ENCODE measurements at places on chromosomes 4 and X.

- DNase-seq = no peak
Observed at GRCh38 chr4:155795991-155796390, 37.2 kb downstream of the GUCY1B1 start.

- DNase-seq = no peak
Observed at GRCh38 chr4:165855191-165855590, 17.8 kb upstream of the TLL1 start.

DNA sequence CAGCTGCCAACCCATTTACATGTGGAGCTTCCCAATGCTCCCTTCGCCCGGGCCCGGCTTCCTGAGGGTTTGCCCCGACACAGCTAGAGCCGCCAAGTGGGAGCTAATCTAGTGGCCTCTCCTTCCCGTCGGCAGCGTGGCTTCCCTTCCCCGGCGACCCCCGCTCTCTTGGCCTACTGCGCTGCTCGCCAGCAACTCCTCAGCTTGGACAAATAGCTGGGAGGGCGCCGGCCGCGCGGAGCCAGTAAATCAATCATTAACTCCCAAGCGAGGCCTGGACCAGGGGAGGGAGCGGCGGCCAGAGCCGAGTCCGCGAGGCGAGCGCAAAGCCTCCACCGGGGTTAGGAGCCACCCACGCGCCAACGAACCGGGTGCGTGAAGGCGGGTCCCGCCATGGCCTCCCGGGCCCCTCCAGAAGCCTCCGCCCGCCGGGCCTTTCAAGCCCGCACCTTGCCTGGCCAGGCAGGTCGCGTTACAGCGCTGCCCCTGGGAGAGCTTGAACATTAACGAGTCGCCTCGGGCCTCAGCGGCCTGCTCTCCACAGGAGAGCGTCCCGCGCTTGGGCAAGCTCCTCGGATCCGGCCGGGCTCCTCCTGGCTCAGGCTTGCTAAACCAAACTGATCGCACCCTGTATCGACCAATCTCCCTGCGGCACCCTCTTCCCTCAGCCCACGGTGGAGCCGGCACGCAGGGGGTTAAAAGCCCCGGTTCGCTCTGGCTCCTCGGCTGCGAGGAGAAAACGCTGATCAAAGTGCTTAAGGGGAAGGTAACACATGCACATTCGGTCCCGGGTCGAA, 10.6 kb upstream of the BCOR start:
- DNase-seq = no peak

- DNase-seq = no peak
Observed at GRCh38 chr4:93063325-93063724, 759.6 kb downstream of the GRID2 start.

- DNase-seq = no peak
Observed at GRCh38 chrX:68894513-68895340, 65.9 kb downstream of the EFNB1 start.

- DNase-seq = no peak
Observed at GRCh38 chr4:147760695-147761094, 28.8 kb downstream of the ARHGAP10 start.

DNA sequence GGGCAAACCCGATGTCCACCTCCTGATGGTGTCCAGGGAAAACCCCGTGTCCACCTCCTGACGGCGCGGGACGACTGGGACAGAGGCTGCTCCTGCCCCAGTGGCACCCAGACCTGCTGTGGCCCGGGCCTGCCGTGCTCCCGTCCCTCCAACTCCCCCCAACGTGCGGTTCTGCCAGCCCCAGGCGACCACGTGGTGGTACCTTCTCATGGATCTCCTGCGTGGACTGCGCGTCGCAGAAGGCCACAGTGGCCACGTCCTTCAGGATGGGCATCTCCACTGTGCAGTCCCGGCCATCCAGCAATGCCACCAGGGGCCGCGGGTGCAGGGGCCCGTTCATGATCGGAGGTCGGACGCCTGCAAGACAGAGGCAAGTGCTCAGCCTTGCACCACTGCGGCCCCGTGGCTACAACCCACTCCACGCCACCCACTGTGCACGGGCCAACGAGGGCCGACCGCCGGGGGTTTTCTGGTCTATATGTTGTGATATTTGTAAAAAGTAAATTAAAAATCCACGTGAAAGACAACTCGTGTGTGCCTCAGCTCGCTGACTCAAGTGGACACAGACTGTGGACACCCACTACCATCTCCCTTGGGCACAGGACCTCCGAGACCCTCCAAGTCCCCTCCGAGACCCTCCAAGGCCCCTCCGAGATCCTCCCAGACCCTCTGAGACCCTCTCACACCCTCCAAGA, 10.8 kb downstream of the CTBP1 start:
- DNase-seq = no peak

DNA sequence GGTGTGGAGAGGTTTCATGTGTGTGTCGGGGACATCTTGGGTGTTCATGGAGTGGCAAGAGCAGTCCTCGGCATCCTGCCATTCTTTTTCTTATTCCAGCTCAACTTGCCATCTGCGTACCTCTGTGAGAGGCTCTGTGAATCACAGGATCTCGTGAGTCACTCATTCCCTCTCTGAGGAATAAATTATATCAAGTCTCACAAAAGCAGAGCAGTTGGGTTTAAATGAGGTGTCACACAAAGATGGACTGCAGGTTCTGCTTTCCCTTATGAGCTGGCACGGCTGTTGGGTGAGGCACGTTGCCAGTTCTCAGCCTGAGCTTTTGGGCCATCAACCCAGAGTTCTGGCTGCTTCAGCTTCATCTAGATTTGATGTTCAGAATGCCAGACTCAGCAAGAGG, 6.8 kb upstream of the OCIAD2 start:
- DNase-seq = no peak

DNA sequence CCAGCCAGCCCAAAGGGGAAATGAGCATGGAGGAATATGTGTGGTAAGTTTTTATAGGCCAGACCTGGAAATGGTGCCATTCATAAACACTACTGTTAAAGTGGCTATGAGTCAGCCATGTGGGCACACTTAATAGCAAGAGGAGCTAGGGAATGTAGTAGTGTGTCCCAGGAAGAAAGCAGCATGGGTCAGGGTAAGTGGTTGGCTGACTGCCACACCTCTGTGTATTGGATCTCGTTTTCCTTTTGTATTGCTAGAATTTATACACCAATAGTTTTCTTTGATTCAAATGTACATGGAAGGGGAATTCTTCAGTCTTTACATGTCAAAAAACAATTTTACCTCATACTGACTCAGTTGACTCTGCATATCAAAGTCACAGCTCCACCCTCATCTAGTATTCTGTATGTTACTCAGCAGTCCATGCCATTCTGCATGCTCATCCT, 22.9 kb upstream of the SGMS2 start:
- DNase-seq = no peak

DNA sequence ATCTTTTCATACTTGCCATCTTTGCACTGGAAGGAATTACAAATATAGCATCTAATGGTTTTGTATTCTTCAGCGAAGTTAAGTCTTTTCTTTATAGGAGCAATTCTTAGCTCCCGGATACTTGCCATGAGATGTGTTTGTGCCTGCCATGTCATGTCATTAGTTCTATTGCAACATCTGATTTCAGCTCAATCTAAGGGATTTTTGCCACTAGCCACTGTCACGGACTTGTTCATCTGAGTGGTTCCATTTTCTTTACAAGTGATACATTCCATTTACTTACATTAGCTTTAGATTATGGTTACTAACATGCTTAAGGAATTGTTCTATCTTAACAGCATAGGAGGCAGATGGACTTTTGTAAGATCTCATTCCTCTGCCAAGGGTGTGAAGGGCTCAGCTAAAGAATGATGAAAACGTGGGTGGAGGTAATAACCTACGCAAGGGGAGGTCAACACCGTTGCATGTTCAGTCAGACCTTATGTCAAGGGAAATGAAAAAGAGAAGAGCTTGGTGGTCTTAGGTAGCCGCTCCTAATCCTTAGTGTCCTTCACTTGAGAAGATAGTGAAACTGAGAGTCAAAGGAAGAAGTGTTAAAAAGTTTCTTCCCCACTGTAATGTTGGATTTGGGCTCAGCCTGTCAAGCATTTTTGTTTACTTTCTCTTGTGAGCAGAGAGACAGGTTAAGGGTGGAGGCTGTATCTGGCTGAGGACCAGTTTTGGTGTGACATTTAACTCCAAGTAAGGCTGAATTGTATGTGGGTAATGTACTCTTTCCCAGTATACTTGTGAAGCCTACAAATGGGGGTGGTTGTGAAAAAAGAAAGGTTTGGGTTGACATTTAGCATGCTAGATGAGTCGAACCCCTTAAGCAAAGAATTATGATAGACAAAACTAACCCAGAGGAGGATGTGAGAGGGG, 3.6 kb upstream of the KLHL2 start:
- DNase-seq = no peak

DNA sequence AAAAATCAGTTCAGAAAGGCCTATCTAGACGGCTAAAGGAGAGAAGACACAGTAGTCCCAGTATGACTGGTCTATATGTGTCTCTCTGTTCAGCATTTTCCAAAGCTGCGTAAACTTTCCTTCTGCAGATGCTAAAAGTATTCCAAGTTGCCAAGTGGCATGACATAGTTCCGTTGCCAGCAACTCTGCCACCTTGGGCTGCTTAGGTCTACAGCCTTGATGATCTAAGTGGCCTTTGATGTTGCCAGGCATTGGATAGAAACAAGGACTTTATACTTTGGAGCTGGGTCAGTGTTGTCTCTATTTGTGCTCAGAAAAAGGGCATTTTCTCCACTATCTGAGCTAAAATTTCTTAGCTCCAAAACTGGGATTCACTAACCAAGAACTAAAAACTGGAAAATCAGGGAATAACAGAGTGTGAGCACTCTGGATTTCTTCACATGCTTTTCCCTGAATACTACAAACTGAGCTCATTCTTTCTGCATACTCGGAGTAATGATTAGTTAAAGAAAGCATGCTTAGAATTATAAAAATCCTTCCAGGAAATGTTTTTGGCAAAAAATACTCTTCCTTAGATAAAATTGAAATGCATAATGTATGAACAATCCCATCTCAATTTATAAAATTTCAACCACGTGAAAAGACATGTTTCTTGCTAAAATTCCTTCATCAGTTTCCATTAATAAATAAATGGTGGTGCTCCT, 191.4 kb downstream of the ADAMTS3 start:
- DNase-seq = no peak

- DNase-seq = no peak
Observed at GRCh38 chr4:102678107-102678506, 82.7 kb downstream of the MANBA start.

DNA sequence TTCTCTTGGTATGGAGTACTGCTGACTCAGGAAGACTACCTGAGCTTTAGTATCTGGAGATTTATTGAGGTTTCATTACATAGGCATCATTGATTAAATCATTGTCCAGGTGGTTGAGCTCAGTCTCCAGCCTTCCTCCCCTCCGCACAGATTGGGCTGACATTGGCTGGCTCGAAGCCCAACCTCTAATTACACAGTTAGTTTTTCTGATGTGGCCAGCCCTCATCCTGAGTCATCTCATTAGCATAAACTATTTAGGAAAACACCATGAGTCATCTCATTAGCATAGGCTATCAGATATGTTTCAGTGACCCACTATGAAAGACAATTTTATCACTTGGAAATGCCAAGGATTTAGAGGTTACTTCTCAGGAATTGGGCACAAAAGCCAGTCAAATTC, 93.9 kb upstream of the ANKRD50 start:
- DNase-seq = no peak

DNA sequence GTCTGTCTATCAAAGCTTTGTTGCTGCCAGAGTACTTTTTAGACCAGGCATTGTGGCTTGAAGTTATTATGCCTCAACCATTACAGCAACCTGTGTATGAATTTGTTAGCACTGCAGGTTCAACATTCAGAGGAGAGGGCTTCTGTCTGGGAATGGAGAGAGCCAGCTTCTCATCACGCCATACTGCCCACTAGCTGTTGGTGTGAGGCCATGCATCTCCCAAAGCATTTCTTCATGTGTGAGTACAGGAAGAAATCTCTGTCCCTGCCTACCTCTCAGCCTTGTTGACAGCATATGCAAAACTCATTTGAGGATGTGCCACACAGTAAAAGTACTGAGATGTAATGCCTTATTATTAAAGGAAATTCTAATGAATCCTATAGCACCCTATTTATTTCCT, 76.9 kb upstream of the PPARGC1A start:
- DNase-seq = no peak

DNA sequence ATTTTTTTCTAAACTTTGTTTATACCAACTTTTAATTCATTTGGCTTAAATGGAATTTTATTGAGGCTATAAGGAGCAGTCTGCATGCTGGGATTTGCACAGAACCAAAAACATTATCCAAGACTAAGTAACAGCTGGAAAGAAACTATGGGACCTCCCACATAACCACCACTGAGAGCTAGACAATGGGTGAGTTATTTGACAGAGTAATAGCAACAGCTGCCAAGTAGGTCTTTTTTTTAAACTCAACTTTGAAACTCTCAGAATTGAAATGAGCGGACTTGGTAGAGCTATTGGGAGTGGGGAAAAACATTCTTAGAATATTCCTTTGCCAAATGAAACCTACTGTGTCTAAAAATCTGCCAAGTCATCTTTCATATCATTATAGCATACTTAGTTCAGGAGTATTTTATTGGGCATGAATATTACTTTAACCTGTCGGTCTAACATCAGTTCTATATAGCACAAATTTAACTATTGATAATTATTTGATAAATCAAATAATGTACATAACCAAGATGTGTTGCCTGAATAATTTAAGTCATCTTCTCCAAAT, 1428.0 kb downstream of the PCDH7 start:
- DNase-seq = no peak

- DNase-seq = no peak
Observed at GRCh38 chrX:101749436-101749835, 89.8 kb upstream of the ARMCX2 start.

DNA sequence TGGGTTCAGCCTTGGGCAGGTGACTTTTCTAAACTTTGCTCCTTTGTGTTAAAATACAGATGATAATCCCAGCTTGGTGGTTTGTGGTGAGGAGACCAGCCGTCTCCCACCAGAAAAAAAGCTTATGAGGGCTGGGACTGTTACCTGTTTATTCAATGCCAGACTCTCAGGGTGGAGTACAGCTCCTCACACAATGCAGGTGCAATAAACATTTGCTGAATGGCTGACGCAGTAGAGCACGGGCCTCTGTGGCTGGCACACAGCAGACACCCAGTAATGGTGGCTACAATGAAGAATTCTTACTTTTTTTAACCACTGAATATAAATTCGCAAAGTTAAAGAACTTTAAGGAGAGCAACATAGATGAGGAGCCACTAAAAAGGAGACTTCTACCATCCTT, 30.2 kb downstream of the BEND4 start:
- no peak for DNase-seq

GRCh38 chr4:2368746-2369437, 49.6 kb downstream of the ZFYVE28 start:
- DNase-seq = no peak

GRCh38 chrX:83501530-83501929, 6.6 kb upstream of the POU3F4 start:
- no peak for DNase-seq

DNA sequence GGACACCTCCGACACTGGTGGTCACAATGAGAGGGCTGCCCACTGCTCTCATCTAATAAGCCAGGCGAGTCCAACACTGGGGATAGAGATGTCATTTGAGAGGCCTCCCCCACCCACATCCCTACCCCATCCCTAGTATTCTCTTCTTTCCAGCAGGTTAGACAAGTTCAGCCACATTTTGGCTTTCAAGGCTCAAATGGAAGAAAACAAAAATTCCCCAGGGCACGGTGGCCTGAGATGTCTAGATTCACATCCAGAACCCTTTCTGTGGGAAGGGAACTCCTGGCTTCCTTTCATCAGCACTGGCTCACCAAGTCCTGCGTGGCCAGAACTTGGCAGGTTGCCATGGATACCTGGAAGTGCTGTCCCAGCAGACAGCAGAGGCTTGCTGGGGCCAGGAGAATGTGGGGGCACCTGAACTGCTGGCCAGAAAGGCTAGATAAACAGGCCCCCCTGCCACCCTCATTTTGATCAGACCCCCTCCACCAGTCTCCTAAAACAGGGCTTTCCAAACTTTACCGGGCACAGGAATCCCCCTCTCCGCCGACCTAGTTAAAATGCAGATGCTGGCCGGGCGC, 1.3 kb upstream of the NYX start:
- no peak for DNase-seq
